ENCODE measurements at places on chromosomes 6 and 20.

- DNase-seq = peak; percentile 52
Measured at GRCh38 chr6:151240036-151240685, 394 bp downstream of the AKAP12 start.

- DNase-seq = no peak
Measured at GRCh38 chr6:43296780-43297497, 1.1 kb upstream of the SLC22A7 start.

- DNase-seq = no peak
Measured at GRCh38 chr6:112881027-112881426, 533.9 kb downstream of the RFPL4B start.

DNA sequence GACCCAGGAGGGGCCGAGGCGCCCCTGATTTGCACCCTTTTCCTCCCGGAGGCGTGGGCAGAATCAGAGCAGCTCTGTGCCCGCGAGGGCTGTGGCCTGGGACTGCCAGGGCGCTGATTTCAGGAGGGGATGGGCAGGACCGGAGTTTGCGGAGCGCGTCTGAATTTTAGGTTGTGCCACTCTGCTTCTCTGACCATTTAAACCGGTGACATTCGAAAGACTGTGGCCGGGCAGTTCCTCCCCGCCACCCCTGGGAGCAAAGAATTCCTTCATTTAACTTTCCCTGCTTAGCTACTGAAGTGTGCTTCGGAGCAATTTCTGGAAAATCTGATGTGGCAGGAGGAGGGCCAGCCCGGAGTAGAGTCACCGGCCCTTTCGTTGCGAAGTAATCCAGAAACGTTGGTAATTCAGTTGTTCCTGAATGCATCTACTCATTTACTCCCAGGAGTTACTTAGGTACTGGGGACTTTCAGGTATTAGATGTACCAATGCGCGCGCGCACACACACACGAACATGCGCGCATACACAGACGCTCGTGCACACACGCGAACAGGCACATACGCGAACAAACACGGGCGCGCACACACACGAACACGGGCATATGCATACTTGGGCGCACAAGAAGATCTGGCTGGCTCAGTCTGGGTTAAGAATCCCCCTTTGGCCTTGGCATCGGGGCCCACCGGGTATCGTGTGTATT lies 568 bp downstream of the CCDC170 start:
- no peak for DNase-seq

GRCh38 chr6:127547215-127547614 lies 28.1 kb upstream of the MTCL3 start:
- no peak for DNase-seq

Data from T-helper 2 cell treated with Interferon-gamma antibody and Interleukin-4, amounts not matched to agents 5 μg/mL and 100 μg/mL, for 36 hours (primary cell).